BJ (cell line): ENCODE measurements at places on chromosomes 4 and X.
A peak's percentile ranks its signal among the peaks of the same experiment; 100 is the strongest.

DNA sequence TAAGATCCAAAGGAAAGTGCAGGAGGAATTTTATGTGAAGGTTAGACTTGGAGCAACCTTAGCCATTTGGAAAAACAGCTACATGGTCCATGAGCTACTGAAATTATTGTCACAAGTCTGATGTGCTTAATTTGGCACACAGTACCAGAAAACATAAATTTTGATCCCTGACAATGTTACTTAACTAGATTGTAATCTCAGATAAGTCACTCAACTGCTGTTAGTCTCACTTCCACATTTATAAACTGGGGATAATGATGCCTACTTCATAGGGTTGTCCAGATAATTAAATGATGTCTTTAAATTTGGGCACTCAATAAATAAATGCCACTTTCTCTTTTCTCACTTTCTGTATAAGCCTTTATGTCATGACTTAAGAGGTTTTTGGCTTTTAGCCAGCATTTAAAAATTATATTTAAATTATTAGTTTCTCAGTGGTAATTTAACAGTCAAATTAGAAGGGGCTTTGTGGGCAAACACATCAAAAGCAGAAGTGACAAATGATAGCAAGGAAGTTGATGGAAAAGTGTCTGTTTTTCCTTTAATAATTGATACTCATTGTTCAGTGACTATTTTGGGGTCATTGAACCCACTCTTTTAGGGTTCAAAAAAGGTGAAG is 58.3 kb downstream of the PAQR3 start:
- no peak for DNase-seq

DNA sequence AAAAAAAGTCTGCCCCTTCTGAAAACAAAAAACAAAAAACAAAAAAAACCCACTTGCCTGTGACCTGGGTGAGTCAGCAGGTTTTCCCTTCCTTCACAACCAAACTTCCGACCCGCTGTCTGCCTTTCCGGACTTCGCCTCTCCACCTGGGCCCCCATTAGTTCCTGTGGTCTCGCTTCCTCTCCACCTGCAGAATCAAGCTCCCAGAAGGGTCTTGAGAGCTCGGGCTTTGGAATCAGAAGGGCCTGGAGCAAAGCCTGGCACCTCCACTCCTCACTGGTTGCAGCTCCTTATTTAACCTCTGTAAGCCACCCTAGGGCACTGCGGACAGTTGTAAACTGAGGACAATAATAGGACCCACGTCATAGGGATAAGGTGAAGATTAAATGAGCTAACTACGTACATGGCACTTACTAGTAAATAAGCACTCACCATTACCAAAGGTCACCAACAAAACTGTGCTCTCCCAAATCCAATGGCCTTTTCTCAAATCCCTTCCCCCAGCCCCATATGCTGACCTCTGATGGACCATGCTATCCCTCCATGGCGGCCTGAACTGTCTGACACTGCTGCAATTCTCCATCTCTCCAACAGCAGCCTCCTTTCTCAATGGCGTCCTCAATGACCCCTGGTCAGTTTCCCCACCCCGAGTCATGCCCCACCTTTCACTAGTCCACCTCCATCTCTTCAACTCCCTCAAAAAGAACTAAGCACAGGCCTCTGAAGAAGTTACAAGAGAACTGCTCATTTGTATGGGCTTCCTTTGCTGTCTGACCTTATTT is 64.2 kb downstream of the IRF2 start:
- DNase-seq, result no peak

DNA sequence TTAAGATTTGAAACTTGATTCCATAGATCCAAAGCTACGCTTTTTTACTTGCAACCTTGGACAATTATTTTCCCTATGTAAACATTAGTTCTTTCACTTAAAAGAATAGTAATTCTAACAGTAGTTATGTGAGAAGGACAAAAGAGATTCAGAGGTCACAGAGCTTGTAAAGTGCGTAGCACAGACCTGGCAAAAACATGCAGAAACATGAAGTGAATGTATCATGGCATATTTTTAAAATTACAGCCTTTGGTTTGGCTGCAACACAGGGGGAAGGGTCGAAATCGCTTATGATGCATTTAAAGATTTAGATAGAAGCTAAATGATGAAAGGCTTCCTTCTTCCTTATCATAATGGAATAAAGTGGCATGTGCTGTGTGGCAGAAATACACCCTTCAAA is 1068.8 kb downstream of the ARAP2 start:
- no peak for DNase-seq

- DNase-seq, result peak; percentile 23
Measured at GRCh38 chr4:6783111-6783981, 819 bp downstream of the KIAA0232 start.

DNA sequence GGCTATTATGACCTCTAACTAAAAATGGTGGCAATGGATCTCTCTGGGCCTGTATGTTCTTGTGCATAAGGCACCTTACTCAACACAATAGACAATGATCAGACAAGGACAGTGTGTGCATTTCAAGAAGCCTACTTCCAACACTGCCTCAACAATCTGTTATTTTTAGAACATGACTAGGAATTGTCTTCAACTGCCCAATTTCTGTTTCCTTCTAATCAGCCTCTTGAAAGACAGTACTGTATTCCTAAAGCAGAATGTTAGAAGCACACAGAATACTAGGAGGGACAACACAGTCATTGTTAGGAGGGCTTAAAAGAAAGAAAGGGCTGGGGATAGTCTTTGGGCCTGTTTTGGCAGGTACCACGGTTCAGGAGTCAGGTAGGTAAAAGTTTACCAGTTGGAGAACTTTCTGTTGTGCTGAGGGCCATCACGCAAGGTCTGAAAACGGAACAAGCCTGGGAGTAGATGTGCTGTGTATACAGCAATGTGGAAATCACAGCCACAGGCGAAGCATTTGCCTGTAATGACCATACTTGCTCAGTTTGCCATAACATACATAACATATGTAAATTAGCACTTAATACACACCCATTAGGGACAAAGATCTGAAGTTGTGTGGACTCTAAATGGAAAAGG is 100.8 kb upstream of the ATXN3L start:
- DNase-seq, result no peak

DNA sequence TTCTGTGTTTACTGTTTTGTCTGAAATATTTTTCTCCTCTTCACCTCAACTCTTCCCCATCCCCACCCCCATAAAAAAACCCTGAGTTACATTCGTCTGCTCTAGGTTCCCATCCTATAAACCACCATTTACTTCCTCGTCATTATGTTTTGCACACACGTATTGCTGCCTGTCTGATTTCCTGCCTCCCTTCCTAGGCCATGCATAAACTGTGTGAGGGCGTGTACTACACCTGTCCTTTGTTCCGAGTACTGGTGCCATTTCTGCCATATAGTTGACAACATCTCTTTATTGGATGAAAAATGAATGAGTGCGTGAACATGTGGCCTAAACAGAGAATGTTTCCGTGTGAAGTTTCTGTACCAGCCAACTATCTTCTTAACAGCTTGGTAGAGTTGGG is 258.5 kb upstream of the FAT1 start:
- DNase-seq, result no peak

DNA sequence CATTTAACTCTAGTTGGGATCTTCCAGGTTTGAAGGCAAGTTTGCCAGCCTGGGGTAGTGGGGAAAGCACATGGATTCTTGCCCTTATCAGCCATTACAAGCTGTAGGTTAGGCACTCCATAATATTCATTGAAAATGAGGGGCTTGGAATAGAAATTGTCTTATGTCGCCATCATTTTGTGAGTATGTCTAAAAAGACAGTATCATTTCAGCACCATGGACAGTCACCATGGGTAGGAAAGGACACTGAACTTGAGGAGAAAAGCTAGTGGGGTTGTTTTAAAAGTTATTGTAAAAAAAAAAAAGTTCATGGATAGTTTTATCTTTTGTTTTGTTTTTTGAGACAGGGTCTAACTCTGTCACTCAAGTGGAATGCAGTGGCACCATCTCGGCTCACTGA is 356.1 kb downstream of the HNRNPD start:
- DNase-seq, result no peak

- DNase-seq, result no peak
Measured at GRCh38 chr4:133347409-133347808, 198.3 kb downstream of the PCDH10 start.
